Mesenteric fat pad (tissue), 1 donor: ENCODE measurements at places on chromosomes 16 and 17. TPM values are rescaled to one million over a fixed set of nuclear protein-coding genes. Genes with fewer than 3 reads are reported as not detected.

The NPW gene
- 0.58 TPM for total RNA-seq

The RGS9 gene
- 3.2 TPM for total RNA-seq

The MLKL gene
- 25.0 TPM for total RNA-seq

The TACO1 gene
- 17.1 TPM for total RNA-seq

The PRPSAP1 gene
- total RNA-seq: 38.2 TPM

The MYL4 gene
- total RNA-seq: 1.5 TPM

The HASPIN gene
- total RNA-seq: 0.16 TPM

The CCL11 gene
- 4.0 TPM for total RNA-seq

The ARHGAP23 gene
- total RNA-seq: 63.4 TPM

The SPNS2 gene
- 18.6 TPM for total RNA-seq
